Peyer's patch (tissue), 4 donors: ENCODE measurements at places on chromosomes 2 and 18. TPM values are rescaled to one million over a fixed set of nuclear protein-coding genes. Genes with fewer than 3 reads are reported as not detected.

Gene LANCL1
- 20.5 TPM for total RNA-seq

Gene NAT8
- 8.5 TPM for total RNA-seq

Gene TUBB8B
- not detected for total RNA-seq

Gene CCNYL1
- 16.4 TPM for total RNA-seq
